Activated T-cell treated with anti-CD3 and anti-CD28 coated beads for 1 hour (primary cell): ENCODE measurements at places on chromosomes 7 and 10.

- no peak for DNase-seq
These were observed 10.9 kb upstream of the IKZF1 start for GRCh38 chr7:50293509-50294179.

DNA sequence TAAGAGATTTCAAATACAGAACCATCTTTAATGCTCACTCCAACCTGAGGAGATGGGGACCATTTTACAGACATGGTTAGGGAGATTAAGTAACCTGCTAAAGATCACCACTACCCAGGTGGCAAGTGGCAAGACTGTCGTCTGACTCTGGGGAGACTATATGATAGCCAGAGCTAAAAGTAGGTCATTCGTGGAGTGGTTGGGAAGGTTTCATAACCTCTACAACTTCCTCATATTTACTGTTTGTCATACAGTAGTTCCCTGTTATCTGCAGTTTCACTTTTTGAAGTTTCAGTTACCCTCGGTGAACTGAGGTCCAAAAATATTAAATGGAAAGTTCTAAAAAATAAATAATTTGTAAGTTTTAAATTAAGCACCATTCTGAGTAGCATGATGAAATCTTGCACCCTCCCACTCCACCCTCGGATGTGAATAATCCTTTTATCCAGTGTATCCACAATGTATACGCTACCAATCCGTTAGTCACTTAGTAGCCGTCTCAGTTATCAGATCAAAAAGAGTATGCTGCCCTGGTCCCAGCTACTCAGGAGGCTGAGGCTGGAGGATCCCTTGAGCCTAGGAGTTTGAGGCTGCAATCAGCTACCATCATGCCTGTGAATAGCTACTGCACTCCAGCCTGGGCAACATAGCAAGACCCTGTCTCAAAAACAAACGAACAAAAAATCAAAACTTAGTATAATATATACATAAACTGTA is 14.9 kb upstream of the LGI1 start:
- no peak for DNase-seq

DNA sequence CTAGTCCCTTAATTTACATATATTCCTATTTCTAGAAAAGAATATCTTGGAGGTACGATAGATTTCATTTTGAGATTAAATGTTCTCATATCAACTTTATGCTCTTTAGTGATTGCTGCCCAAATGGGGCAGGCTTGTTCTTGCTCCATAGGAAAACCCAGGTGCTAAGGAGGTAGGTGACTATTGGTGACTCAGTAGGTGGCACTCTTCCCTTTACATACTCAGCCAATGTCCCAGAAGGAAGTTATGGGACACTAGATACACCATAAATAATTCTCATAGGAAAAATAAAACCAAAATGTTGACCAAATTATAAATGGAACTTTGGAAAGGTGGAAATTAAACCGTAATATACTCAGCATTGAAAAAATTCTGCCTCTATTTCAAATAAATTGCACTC is 4.0 kb downstream of the SKAP2 start:
- DNase-seq = no peak

GRCh38 chr7:41617987-41618386 is 84.9 kb downstream of the INHBA start:
- DNase-seq = no peak
